ENCODE measurements at places on chromosomes 1 and 21.
A peak's percentile ranks its signal among the peaks of the same experiment; 100 is the strongest.

GRCh38 chr21:43352568-43353281, 74.2 kb downstream of the SIK1 start:
- DNase-seq: no peak

DNA sequence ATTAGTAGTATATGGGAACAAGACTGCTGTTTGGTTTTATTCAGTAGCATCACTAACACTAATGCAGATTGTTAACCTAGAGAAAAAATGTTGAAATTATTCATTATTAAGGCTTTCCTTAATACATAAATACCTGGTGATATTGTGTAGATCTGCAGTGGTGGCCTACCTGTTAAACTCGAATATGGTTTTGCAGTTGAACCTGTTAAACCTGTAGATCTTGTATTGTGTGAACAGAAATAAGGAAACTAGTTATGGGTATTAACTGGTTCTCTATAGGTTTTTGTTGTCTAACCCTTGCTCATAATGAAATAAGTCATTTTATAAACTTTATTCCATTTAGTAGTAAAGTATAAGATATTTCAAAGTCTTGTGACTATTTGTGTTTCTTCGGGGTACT, 23.9 kb downstream of the PKN2 start:
- no peak for DNase-seq

GRCh38 chr1:219174460-219175211, 958 bp downstream of the LYPLAL1 start:
- no peak for DNase-seq

GRCh38 chr21:44398499-44398898, 45.1 kb downstream of the TRPM2 start:
- DNase-seq: no peak

GRCh38 chr1:234218078-234218477, 155.2 kb upstream of the COA6 start:
- DNase-seq: no peak

GRCh38 chr1:201500670-201501120, 6.2 kb downstream of the CSRP1 start:
- no peak for DNase-seq

- DNase-seq: no peak
Observed at GRCh38 chr1:13871413-13871812, 171.4 kb downstream of the PRDM2 start.

DNA sequence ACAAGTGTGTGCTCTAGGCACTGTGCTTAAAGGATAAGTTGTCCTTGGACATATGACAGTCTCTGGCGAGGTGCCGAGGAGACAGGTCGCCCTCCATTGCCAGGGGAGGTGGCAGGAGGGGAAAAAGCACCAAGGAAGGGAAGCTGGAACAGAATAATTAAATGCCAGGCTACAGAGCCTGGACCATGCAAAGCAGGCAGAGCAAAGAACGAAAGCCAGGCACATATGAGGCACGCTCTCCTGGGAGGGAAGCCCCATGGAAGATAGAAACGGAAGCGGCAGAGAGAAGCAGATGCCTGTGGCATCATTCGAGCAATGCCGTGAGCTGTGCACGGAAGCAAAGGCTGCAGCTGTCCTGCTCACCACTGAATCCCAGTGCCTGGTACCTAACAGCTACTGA, 91.2 kb downstream of the JAK1 start:
- no peak for DNase-seq

DNA sequence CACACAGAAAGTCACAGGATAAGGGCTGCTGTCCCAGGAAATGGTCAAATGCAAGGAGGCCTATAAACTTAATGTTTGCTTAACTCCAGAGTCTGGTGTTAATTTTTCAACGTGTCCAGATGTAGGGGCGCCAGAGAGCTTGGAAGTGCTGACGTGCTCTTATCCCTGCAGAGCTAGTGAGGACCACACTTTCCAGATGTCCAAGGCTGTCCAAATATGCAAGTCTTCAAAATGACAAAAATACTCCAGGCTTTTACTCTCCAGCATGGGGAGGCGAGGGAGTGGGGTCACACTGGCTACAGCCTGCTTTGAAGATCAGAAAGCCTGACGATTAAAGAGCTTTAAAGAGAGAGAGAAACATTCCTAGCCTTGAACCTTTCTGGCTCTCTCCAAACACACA, 57.6 kb downstream of the ABCA4 start:
- no peak for DNase-seq

- DNase-seq: no peak
Observed at GRCh38 chr1:110161849-110162248, 11.6 kb downstream of the SLC6A17 start.

DNA sequence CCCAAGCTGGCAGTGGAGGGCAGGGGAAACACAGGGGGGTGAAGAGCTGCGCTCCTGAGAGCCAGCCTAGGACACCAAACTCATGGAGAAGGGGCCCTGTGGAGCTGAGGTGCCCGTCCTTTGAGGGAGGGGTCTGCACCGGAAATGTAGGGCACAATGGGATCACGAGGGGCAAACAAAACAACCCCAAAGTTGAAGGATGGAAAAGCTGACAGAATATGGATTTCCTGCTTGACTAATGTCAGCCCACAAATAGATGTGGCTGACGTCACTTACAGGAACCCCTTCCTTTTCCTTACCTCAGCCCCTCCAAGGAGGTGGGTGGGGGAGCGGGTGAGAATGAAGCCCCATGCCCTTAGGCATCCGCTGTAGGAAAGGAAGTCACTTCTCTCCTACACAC, 110.9 kb downstream of the KCNN3 start:
- no peak for DNase-seq

DNA sequence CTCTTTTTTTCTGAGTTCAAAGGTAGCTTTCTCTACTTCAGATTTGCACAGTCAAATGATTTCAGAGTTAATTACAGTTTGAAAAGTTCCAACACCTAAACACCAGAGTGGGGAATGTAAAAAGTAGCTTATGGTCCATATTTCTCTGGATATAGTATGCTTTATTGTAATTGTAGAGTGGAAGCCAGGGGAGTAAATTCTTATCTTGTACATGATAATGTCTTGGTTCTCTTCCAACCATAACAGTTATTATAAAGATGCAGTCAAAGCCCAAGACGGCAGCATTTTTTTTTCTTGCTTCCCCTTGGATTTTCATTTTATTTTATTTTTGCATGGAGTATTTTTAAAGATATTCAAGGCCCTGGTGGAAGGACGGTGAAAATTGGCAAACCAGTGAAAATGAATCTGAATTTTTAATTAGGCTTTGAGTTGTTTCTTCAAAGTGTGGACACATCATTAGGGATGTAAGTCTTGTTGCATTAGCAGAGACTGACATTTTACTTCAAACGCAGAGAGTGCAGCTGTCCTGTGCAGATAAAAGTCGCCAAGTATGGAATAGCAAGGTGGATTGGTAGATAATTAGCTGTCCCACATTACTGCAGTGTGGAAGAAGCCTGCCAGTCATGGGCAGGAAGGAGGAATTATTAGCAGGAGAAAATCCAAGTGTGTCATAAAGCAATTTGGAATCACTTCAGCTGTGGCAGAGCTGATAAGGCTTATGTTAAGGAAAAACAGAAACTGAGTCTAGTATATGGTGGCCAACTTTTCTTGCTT, 11.3 kb downstream of the CACHD1 start:
- no peak for DNase-seq

GRCh38 chr21:34986561-34987500, 62.3 kb downstream of the RUNX1 start:
- peak; percentile 64 for DNase-seq

- DNase-seq: no peak
Observed at GRCh38 chr21:31335957-31336738, 7.9 kb downstream of the TIAM1 start.

DNA sequence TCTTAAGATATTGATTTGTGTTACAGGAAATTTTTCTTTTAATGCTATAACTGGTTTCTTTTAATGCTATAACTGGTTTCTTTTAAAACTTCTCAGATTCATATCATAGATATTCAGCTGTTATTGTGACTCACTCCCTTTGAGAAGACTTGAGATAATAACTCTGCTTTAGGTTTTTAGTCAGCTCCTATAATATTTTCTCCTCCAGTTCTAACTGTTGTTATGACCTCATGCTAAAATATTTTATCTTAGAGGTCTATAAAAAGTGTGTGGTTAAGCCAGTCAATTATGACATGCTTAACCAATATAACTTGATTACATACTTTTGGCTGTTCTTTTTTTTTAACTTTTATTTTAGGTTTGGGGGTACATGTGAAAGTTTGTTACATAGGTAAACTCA, 280.2 kb downstream of the PTGER3 start:
- DNase-seq: no peak

- no peak for DNase-seq
Observed at GRCh38 chr1:194419721-194420120, 1233.3 kb upstream of the B3GALT2 start.

- DNase-seq: no peak
Observed at GRCh38 chr1:109740615-109741373, at the start of gene GSTM3. TSS of gene GSTM3 (minus strand) at chr1:109741038. CDS start at chr1:109740287, 751 bp downstream.
